ENCODE measurements at places on chromosomes 5 and 9.
A peak's percentile ranks its signal among the peaks of the same experiment; 100 is the strongest.

DNA sequence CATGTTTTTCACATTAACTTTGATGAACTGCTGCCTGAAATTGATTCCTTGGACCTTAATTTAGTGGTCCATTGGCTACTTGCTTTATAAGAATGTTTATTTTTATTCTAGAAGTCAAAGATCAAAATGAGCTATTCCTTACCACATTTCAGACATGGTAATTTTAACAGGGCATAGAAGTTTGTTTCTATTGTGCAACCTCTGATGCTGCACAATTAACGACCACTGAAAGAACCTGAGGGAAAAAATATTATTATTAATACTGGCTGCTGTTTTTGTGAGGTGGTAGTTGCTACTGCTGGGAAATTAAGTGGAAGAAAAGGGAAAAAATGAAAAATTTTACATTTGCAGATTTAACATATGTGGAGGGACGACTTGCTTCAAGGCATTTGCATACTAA is 37.9 kb upstream of the RAB3C start:
- DNase-seq: no peak

DNA sequence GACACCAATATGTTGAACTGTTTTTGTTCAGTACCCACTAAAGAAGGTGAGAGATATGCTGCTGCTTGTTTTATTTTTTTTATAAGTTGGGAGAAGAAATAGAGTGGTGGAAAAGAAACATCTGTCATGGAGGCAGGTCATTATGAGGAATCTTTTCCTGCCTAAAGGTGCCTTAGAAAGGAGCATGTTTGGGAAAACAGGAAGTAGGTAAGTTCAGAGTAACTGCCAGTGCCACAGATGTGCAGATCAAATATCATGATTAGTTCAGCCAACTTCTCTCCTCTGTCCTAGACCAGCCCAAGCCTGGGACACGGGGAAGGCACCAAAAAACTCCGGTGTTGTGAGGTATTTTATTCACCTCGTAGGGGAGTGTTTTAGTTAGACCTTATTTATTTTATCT is 144.2 kb downstream of the MAN2A1 start:
- DNase-seq: no peak

- DNase-seq: peak; percentile 9
These were observed 5.1 kb downstream of the SPAAR start for GRCh38 chr9:35914301-35914807.

GRCh38 chr9:33942471-33943083 is 106.1 kb downstream of the UBAP2 start:
- DNase-seq: no peak

- no peak for DNase-seq
These were observed 144.6 kb downstream of the CCDC171 start for GRCh38 chr9:15697446-15697851.

DNA sequence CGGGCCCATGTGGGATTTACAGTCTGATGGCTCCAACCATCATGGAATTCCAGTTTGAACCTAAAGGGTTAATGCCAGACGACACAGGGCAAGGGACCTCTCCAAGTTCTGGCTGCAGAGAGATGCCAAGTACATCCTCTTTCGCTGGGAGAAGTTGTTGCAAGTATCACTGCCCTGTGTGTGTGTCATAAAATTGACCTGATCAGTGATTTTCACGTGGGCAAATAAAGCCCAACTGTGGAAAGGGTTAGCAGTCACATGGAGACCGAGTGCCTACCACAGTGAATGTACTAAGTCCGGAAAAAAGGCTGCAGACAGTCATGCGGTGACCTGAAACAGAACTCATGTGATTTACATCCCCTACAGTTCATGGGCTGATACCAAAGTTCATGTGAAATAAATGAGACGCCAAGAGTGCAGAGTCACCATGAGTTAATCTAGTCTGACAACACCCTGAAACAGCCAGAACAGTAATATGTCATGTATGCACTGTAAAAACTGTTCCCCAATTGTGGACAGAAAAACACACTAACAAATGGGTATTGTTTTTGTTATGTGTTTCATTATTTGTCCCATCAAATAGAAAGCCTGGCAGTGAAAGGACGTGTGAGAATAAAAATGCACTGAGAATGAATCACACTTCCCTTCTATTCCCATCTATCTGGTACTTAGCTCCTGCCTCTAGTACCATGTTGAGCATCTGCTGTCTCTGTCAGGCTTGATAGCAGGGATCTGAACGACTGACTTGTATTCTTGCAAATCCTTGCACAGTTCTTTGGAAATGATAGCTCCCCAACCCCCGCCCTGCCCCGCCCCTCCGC is 115.7 kb downstream of the SUSD1 start:
- DNase-seq: peak; percentile 16

DNA sequence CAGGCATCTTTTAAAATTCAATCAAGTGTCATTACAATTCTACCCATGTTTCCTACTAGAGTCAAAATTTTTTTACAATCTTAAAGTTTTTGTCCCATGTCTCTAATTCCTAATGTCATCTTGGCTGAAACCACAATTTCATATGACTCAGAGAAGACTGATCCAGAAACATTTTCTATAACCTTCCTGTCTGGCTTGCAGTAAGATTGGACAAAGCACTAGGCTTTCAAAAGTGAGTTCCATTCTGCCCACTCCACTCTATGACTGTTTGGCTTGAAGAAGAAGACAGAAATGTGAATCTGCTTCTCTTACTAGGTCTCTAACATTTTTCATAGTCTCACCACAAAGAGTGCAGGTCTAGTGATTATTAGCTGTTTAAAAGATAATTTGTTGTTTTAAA is 88.8 kb downstream of the NR3C1 start:
- no peak for DNase-seq

DNA sequence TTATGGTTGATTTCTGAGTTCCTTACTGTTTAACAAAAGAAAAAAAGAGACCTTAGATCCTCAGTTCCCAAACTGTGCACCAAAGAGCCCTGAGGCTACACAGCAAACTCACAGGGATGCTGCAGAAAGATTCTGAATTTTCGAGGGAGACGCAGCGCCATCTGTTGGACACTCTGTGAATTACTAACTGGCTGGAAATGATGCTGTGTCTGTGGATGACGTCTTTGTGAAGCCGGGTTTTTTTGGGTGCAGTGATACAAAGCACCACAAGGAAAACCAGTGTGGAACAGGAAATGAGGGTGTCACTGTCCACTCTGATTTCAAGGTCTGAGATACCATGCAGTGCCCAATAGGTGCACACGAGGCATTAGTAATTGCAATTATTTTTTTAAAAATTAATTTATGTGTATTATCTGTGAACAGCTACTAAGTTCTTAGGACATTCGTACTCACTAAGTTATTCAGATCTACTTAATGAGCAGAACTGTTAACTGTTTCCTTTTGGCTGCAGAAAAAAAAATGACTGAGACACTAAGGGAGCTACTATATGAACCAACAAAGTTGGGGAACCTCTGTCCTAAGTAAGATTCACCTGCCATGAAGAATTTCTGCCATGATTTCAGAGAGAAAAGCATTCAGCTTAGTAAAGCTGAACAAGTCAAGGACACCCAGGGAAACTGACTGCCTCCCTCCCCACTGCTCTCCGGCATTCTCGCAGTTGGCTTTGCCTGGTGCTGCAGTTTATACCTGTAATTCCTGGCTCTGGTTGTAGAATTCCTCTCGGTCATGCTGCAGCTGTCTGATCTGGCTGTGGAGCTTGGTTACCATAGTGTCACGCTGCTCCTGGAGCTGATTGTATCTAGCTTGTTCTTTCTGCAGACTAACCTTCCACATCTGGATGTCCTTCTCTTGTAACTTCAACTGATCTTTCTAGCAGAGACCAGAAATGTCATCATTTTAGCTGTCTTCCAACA is 23.4 kb downstream of the SPACA9 start:
- DNase-seq: peak; percentile 82

DNA sequence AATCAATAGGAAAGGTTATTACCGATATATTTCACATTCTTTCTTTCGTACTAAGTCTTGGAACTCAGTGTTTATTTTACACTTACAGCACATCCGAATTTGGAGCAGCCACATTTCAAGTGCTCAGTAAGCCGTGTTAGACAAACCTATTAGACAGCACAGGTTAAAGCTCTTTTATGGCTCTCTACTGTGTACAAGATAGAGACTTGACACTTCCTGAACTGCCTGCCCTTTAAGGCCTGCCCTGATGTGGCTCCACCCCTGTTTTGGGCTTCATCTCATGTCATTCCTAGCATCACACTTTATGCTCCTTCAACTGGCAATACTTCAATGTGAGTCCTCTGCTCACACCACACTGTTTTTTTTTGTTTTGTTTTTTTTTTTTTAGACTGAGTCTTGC is 23.5 kb upstream of the SUSD1 start:
- DNase-seq: no peak

All from hematopoietic multipotent progenitor cell treated with erythropoietin and hydrocortisone succinate and interleukin-3 and kit ligand, for 15 days (in vitro differentiated cells).